Cardiac septum (tissue), 1 donor: ENCODE measurements at places on chromosomes 3 and 15.

- DNase-seq: no peak
Observed at GRCh38 chr3:4270720-4271119, 32.4 kb upstream of the SETMAR start.

- DNase-seq: no peak
Observed at GRCh38 chr3:103047640-103048039, 612.8 kb downstream of the ZPLD1 start.

- DNase-seq: no peak
Observed at GRCh38 chr3:25907081-25907480, 117.2 kb downstream of the OXSM start.

DNA sequence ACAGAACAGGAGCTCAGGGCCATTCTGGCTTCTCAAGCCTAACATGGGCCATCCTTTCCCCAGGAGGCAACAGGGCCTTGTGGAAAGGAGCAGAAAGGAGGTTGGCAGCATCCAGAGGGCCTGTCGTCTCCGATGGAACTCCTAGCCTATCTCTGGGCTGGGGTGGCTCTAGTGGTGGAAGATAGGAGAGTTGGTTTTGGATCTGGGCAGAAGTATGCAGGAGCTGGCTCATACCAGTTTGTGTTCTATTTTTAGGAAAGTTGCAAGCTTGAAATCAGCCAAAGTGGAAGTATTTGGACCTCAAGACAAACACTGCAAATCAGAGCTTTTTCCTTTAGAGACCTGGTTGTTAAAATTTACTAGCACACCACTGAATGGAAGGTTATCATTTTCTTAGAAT lies 35.4 kb upstream of the XCR1 start:
- no peak for DNase-seq

DNA sequence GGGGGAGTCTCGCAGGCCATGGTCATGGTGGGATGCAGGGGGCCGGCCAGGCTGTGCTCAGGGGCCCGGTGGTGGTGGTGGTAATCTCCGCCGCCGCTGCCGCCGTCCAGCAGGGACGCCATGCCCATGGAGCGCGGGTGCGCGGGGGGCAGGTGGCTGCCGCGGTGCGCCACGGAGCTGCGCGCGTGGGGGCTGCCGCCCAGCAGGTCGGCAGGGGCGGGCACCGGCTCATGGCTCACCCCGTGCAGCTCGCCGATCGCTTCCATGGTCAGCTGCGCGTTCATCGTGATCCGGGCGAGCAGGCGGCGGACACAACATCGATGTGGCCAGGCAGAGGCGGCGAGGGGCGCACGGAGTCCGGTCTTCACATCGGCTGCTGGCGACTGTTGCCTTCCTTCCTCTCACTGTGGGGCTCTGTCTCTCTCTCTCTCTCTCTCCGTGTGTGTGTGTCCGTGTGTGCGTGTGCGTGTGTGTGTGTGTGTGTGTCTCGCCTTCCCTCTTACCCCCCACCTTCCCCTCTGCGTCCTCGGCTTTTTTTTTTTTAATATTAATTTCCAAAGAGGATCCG lies 451 bp downstream of the ONECUT1 start:
- DNase-seq: no peak

GRCh38 chr15:49462232-49462844 lies 39.3 kb downstream of the FGF7 start:
- no peak for DNase-seq

DNA sequence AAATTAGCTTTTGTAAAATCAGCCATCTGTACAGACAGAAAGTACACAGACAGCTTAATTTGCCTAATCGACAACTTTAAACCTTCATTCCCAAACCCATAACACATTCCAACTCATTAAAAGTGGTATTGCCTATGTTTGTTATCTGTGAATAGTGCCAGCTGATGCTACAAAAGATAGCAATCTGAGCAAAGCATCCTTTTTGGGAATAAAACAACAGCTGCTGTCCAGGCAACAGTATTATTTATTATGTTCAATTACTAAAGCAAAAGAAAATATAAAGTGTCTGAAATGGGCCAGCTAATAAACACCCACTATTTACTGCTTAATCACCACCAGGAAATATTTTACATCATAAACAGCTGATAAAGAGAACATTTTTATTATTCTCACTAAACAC lies 134.8 kb upstream of the ABI3BP start:
- no peak for DNase-seq

GRCh38 chr3:67691207-67691606 lies 36.8 kb upstream of the SUCLG2 start:
- DNase-seq: no peak

- no peak for DNase-seq
Observed at GRCh38 chr3:168884353-168884903, 779.1 kb downstream of the MECOM start.

DNA sequence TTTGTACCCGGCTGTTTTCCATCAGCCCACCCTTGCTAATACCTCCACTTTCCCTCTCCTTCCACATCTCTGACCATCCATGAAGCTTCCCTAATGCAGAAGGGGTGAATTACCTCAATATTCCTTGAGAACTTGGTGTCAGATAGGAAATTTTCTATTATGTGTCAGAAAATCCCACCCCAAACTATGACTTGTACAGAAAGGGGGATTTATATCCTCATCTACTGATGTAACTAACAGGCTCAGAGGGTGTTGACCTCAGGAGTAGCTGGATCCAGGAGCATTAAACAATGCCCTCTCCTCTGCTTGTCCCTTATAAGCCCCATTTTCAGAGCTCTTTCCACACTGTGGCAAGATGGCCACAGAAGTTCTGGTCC lies 242.8 kb upstream of the TLE3 start:
- no peak for DNase-seq

DNA sequence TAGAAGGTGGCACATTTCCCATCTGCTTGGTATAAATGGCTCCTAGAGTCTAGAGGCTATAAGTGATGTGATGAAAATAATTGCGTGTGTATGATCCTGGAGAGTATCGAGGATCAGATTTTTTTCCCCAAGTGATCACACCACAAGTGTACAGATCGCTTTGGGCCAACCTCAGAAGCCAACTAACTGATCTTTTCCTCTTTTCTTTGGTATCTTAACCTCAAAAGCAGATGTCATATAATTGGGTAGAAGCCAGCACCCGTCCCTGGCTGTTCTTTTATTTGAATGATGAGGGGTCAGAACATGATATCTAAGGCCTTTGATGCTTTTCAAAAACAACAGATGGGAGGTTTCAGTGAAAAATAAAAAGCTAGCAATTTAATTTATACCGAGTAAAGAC lies 3.3 kb downstream of the P2RY14 start:
- no peak for DNase-seq

GRCh38 chr3:120567370-120568201 lies 28.6 kb upstream of the NDUFB4 start:
- no peak for DNase-seq

DNA sequence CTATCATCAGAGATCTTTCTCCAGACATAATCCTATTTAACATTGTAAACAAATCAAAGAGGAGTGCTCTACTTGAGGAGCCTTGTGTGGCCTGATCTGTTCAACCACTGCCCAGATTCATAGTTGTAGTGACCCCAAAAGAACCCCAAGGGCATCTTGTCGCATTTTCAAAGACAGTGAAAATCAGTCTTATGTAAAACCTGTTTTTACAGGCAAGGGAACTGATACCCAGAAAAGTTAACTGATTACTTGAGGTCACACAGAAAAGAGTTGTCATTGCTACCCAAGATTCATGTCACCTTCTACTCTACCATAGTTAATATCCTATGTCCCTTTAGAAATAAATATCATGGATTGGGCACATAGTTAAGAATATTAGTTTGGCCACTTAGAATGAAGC lies 40.5 kb upstream of the ARPP21 start:
- DNase-seq: no peak

- DNase-seq: peak; percentile 60
Observed at GRCh38 chr3:52777959-52778805, 783 bp downstream of the ITIH1 start.

DNA sequence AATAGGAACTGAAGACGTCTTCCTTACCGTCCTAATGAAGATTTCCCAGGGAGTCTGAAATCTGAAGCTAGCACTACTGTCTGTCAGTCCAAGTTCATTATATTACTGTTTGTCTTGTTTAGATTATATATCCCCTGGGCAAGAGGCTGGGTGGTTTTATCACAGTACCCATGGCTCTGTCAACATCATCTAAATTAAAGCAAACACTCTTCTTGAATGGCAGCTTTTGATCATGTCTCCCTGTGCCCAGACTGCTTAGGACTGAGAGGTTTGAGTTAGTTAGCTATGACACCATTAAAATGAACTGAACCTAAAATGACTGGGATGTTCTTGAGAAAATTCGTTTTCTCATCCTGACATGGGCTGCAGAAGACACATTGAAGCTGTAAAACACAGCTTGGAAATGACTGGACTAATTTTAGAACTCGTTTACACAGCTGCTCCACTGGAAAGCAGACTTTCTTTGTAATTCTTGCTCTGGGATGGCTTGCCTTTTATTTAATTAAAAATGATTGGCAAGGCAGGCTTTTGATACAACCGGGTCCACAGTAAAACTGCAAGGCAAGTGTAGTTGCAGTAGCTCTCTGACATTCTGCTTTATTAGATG lies 243.5 kb downstream of the MFSD1 start:
- DNase-seq: no peak

GRCh38 chr15:50377867-50378751 lies 23.1 kb upstream of the GABPB1 start:
- DNase-seq: no peak

DNA sequence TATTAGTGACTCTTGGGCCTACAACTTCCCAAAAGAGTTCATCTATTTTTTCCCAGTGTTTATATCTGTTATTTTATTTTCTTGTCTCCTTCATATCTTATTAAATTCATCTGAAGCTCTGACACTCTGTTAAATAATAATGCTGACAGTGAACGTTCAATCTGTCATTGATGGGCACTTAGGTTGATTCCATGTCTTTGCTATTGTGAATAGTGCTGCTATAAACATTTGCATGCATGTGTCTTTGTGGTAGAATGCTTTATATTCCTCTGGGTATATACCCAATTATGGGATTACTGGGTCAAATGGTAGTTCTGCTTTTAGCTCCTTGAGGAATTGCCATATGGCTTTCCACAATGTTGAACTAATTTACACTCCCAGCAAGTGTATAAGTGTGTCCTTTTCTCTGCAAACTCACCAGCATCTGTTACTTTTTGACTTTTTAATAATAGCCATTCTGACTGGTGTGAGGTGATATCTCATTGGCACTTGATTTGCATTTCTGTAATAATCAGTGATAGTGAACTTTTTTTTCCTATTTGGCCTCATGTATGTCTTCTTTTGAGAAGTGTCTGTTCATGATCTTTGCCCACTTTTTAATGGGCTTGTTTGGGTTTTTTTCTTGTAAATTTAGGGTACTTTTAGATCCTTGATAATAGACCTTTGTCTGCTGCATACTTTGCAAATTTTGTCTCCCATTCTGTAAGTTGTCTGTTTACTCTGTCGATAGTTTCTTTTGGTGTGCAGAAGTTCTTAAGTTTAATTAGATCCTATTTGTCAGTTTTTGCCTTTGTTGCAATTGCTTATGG lies 122.5 kb downstream of the LEKR1 start:
- DNase-seq: no peak
